GM04503 (cell line): ENCODE measurements at places on chromosomes 12 and 14.

DNA sequence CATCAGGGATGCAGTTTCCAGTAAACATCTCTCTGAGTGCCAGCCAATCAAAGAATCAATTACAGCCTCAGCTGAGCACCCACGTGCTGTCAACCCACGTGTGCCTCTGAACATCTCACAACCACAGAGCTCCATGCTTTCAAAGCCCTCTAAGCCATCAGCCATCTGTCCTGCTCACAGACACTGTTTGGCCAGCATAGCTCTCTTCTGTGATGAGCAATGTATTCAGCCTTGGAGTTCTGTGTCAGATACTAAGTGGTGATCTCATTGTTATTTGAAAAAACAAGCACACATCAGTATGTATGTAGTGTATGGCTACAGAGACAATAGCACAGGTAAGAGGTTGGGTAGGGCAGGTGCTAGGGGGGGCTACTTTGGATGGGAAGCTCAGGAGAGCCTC is 94.3 kb downstream of the RGS6 start:
- DNase-seq, result no peak

DNA sequence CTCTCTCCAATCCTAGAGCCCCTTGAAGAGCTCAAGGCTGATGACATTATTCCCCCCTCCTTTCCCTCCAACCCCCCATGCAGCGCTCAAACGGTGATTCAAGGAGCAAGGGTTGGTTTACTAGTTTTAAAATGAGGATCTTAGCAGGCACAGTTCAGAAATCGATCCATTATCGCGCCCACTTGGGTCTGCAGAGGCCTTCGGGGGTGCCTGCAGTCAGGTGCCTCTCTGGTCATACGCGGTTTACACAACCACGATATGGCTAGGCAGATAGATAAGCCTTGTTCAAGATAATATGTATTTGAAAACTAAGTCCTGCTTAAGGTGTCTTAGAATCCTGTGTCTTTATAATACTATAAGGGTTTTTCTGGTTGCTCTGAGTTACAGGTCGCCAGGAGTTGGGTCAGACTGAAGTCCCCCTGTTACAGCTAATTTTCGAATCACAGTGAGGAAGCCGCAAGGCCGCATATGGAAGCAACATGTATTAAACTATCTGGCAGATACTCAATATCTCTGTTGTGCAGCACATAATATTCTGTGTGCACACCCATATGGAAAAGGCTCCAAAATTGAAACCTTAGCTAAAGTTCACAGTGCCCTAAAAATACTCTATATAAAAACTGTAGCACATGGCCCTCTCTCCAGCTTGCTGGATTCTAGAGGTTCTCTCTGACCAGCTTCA is 10.0 kb downstream of the BHLHE41 start:
- no peak for DNase-seq

DNA sequence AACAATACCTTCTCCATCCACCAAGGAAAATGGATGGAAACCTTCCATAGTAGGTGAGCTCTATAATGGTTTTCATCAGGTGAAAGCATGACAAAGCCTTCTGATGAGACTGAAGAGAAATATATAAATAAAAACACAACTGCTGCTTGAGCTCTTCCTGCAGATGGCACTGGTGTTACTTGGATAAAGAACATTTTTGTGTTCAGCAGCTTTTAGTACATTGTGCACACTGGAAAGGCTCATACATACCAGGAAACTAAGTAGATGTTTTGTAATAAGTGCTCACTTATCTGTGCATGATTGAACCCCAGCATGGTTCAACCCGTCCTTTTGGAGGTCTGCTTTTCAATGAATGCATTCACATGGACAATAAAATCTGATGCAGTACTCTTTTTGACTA is 357.3 kb upstream of the MIS18BP1 start:
- no peak for DNase-seq

- no peak for DNase-seq
These were observed 72.1 kb upstream of the SRSF5 start for GRCh38 chr14:69694730-69695281.

- no peak for DNase-seq
These were observed 44.9 kb downstream of the CHST11 start for GRCh38 chr12:104501660-104502059.

DNA sequence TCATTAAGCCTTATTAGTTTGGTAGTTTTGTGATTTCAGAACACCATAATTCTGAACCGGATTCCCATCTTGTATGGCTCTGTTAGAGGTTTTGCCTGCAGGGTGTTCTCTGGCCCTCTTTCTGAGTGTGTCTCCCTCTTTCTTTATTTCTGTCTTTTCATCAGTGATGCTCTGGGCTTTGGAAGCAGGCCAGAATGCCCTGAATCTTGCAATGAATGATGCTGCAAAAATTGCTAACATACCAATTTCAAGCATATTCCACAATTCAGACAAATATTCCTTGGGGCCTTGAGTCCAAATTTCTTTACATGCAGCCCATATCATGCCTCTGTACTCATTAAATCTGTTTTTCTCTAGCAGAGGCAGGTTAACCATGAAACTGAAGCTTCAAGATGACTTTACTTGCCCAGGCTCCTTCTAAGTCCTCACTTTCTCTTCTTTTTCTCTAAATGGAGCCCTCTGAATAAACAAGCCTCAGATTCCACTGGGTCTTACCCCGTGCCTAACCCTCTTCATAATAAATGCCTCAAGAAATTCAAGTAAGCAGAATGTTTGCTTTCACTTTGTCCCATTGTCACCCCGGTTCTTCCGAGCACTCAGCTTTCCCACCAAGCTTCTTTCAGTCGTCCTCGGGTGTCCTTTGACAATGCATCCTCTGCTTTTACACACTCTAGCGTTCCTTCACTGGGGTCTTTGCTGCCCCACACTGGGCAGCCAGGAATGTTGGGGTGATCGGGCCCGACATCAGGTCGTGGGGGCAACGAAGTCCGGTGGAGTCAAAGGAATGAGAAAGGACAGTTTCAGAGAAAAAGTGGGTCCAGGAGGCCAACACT is 78.8 kb upstream of the SLC38A4 start:
- no peak for DNase-seq

GRCh38 chr14:37247791-37248461 is 50.2 kb downstream of the MIPOL1 start:
- DNase-seq, result no peak

DNA sequence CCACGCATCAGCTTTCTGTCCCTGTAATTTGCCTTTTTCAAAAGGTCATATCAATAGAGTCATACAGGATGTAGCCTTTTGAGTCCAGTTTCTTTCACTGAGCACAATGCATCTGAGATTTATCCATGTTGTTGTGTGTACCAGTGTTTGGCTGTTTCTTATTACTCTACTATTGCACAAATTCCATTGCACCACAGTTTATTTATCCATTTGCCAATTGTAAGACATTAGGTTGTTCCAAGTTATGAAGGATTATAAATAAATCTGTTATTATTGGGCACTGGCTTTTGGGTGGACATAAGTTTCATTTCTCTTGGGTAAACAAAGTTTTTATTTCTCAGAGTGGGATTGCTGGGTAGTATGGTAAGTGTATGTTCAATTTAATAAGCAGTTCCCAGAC is 68.3 kb upstream of the TBPL2 start:
- no peak for DNase-seq

GRCh38 chr14:45247427-45247826 is 5.6 kb downstream of the MIS18BP1 start:
- DNase-seq, result no peak

- no peak for DNase-seq
These were observed 180.0 kb upstream of the LMO3 start for GRCh38 chr12:16785953-16786352.

GRCh38 chr14:41397926-41398325 is 208.8 kb upstream of the LRFN5 start:
- no peak for DNase-seq

- DNase-seq, result no peak
These were observed 330.4 kb downstream of the TMEM121 start for GRCh38 chr14:105856676-105857219.

GRCh38 chr12:126343321-126343720 is 1278.1 kb downstream of the AACS start:
- DNase-seq, result no peak
